ENCODE measurements at places on chromosomes 16 and 17. TPM values are rescaled to one million over a fixed set of nuclear protein-coding genes. Genes with fewer than 3 reads are reported as not detected.

DNA sequence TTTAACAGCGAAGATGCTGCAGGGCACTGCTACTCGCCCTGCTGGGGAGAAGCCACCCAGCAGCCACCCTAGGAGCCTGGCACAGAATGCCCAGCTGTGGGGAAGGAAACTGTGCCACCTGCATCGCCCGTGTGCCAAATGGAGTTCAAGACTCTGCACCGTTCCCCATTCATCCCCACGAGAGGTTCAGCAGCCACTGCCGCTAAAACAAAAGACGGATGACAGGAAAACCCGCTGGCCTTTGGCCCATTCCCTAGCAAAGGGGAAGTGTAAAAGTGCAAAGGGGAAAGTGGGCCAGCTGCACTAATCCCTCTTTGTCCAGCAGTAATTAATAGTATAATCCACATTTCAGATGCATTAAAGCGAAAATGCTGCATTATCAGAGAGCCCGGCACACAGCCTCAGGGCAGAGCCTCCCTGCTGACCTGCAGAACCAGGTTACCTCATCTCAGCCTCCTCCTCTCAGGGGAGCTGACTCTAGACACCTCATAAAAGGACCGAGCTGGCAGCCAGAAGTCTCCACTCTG, 37.7 kb downstream of the ZFHX3 start:
- H3K36me3 ChIP-seq = no peaks in the 10 kb centered on the region
- H3K4me3 ChIP-seq = no peak overlapping the region
- no peak for DNase-seq
- H3K4me1 ChIP-seq = no peaks in the 10 kb centered on the region

- no peaks in the 10 kb centered on the region for H3K36me3 ChIP-seq
- peaks cover 2% of the 10 kb centered on the region for H3K4me1 ChIP-seq
- no peaks in the 10 kb centered on the region for H3K27me3 ChIP-seq
These were observed 10.2 kb downstream of the CFAP97D1 start for GRCh38 chr17:43790311-43790940.

GRCh38 chr17:60542071-60542470, 16.0 kb upstream of the APPBP2 start:
- no peaks in the 10 kb centered on the region for H3K36me3 ChIP-seq
- no peaks in the 10 kb centered on the region for H3K4me1 ChIP-seq
- no peaks in the 10 kb centered on the region for H3K27me3 ChIP-seq
- H3K4me3 ChIP-seq = no peak overlapping the region
- no peak for DNase-seq

- peaks cover 3% of the 10 kb centered on the region for H3K4me1 ChIP-seq
- no peaks in the 10 kb centered on the region for H3K36me3 ChIP-seq
- H3K27me3 ChIP-seq = peaks cover 13% of the 10 kb centered on the region
- no peak within 1 kb of the TSS for H3K27ac ChIP-seq
These were observed at the start of gene ZNF469 for GRCh38 chr16:88382491-88383400. Gene ZNF469 (plus strand): TSS chr16:88382959. CDS start chr16:88427471, 44,512 bp downstream.

DNA sequence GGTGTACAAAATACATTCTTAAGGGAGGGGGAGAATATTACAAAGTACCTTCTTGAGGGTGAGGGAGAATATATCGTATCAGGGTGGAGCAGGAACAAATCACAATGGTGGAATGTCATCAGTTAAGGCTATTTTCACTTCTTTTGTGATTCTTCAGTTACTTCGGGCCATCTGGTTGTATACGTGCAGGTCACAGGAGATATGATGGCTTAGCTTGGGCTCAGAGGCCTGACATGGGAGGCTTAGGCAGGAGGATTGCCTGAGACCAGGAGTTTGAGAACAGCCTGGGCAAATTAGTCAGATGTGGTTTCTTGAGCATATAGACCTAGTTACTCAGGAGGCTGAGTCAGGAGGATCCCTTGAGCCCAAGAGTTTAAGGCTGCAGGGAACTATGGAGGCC, 13.1 kb downstream of the ODAD4 start:
- no peak for DNase-seq
- H3K36me3 ChIP-seq = no peaks in the 10 kb centered on the region
- H3K27me3 ChIP-seq = no peaks in the 10 kb centered on the region
- H3K27ac ChIP-seq = no peak overlapping the region
- no peaks in the 10 kb centered on the region for H3K4me1 ChIP-seq
- no peak overlapping the region for H3K4me3 ChIP-seq

WSCD1 gene
- total RNA-seq = 33.6 TPM

DNA sequence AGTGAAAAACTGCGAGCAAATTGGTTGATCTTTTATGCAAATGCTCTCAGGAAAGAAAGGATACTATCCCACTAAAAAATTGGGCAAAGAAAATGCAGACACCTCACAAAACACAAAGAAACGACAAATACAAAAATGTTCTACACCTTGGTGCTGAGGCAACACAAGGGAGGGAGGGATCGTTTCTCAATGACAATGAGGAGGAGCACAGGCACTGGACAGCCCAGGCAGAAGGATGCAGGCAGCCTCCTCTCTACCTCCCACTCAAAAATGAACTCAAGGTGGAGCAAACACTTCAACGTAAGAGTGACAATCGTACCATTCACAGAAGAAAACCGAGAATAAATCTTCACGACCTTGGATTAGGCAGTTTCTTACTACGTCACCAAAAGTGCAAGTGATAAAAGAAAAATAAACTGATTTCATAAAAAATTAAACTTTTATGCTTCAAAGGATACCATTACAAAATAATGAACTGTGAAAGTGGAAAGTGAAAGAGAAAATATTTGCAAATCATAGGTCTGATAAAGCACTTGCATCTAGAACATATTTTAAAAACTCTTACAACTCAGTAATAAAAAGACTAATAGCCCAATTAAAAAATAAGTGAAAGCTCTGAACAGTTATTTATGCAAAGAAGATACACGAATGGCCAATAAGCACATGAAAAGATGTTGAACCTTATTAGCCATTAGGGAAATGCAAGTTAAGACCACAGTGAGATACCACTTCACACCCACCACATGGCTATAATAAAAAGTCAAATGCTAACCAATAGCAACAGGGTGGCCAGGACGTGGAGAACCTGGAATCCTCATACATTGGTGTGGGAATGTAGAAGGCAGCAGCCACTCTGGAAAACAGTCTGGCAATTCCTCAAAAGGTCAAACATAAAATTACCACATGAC, 80.8 kb upstream of the TRAP1 start:
- H3K36me3 ChIP-seq = no peaks in the 10 kb centered on the region
- no peak overlapping the region for H3K27ac ChIP-seq
- no peaks in the 10 kb centered on the region for H3K27me3 ChIP-seq
- peaks cover 7% of the 10 kb centered on the region for H3K4me1 ChIP-seq
- no peak overlapping the region for H3K4me3 ChIP-seq

TMEM94 gene
- 67.9 TPM for total RNA-seq

DNA sequence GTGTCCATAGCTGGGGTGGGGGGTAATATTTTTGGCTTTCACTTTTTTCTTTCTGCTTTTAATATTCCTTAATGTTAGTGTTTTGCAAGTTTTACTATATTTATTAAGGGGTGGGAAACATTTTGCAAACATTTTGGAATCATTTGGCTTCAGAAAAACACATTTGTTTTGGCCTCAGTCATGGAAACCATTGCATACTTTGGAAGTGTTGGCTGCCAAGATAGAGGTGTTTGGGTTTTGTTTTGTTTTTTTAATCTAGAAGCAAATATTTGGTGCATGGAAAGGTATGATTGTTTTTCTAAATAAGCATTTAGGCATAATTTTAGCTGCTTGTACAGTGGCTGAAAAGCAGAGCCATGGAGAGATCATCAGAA, 243.3 kb downstream of the KATNIP start:
- H3K36me3 ChIP-seq = no peaks in the 10 kb centered on the region
- no peak overlapping the region for H3K4me3 ChIP-seq
- H3K27ac ChIP-seq = no peak overlapping the region
- no peak for DNase-seq
- H3K4me1 ChIP-seq = no peaks in the 10 kb centered on the region
- no peaks in the 10 kb centered on the region for H3K27me3 ChIP-seq

DNA sequence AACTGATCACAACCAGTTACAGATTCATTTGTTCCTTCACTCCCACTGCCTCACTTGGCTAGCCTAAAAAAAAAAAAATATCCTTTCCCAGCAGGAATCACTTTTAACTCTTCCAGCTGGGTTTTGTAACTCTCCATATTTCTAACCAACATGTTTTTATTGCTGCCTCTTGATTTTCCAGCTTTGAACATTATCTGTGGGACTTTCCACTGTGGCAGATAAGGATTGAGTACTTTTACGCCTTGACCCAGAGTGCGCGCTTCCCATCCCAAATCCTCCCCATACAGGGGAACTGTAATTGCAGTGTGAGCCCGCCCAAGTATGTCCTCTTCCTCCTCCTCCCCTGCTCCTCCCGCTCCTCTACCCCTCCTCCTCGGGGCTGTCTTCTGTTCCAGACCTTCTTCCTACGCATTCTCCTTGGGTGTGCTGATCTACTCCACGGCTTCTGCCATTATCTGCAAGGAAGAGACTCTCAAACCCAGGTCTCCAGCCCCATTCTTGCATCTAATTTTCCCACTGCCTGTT, 43.4 kb downstream of the CYB5D2 start:
- H3K4me1 ChIP-seq = 0 out of 2 replicates have a peak, but pooled peaks cover 4% of the 10 kb centered on the region
- H3K27me3 ChIP-seq = no peaks in the 10 kb centered on the region
- no peak overlapping the region for H3K4me3 ChIP-seq
- no peak for DNase-seq
- no peak overlapping the region for H3K27ac ChIP-seq
- peaks cover 71% of the 10 kb centered on the region for H3K36me3 ChIP-seq

CCL17 gene
- not detected for total RNA-seq

- H3K4me1 ChIP-seq = no peaks in the 10 kb centered on the region
- H3K27me3 ChIP-seq = no peaks in the 10 kb centered on the region
- no peak for DNase-seq
- H3K4me3 ChIP-seq = no peak overlapping the region
- H3K27ac ChIP-seq = no peak overlapping the region
These were observed 16.8 kb downstream of the LGALS9 start for GRCh38 chr17:27647765-27648164.

- no peak for DNase-seq
- no peaks in the 10 kb centered on the region for H3K27me3 ChIP-seq
- H3K4me1 ChIP-seq = no peaks in the 10 kb centered on the region
These were observed 43.1 kb downstream of the MRM3 start for GRCh38 chr17:825216-825615.

DNA sequence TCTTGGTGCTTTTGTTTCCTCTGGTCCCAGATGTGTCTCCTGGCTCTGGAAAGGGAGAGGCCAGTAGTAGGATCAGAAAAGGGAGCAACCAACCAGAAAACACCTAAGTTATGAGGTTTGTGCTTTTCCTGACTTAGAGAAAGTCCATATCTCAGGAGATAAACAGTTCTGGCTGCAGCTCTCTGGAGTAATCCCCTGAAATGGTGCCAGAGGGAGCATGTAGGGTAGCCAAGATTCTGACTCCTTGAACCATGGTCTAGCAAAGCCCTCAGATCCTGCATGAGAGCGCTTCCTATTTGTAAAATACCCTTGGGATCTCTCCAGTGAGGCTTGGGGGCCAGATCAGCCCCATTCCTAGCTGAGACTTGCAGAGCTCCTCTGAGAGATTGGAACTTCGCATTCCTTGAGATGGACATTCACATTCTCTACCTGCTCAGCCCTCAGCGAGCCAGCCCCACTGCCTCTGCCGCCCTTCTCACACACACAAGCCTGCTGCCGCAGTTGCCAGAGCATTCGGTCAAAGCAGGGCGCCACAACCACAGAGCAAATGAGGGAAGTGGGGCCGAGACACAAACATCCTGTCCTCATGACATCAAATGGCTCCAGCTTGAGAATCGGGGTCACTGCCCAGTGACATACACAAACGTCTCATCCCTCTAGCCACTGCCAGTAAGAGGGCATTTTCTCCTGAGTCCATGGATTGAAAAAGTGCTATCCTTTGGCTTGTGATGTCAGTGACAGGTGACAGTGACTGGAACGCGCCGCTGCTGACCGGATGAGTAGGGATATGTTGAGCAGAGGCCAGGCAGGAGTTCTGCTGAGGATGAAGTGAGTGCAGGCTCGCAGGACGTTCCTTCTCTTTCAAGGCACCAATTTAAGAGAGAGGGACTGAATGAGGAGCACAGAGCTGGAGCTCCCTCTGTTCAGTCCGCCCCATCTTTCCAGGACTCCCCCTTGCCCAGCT, 5.0 kb downstream of the ABHD15 start:
- H3K4me3 ChIP-seq = no peak overlapping the region
- DNase-seq = peak; percentile 33
- H3K27ac ChIP-seq = no peak overlapping the region
- no peaks in the 10 kb centered on the region for H3K4me1 ChIP-seq
- H3K36me3 ChIP-seq = no peaks in the 10 kb centered on the region

DNA sequence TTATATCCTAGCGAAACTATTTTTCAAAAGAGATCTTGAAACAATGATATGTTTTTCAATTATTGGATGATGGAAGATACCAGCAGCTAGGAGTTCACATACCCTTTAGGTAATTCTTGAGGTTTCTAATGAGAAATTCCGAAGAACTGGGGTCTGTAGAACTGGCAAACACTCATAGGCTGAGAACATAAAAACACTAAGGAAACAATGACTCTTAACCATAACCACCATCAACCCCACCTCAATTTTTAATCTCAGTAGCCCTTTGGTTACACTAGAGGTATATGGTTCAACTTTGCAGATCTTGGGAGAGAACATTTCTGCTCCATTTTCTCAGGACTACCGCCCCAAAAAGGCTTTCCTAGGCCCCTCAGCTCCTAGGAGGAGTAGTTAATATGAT, 65.7 kb upstream of the NPEPPS start:
- no peaks in the 10 kb centered on the region for H3K4me1 ChIP-seq
- H3K27ac ChIP-seq = no peak overlapping the region
- H3K36me3 ChIP-seq = peaks cover 8% of the 10 kb centered on the region
- no peak for DNase-seq
- no peaks in the 10 kb centered on the region for H3K27me3 ChIP-seq
- no peak overlapping the region for H3K4me3 ChIP-seq

KRT32 gene
- not detected for total RNA-seq

DNA sequence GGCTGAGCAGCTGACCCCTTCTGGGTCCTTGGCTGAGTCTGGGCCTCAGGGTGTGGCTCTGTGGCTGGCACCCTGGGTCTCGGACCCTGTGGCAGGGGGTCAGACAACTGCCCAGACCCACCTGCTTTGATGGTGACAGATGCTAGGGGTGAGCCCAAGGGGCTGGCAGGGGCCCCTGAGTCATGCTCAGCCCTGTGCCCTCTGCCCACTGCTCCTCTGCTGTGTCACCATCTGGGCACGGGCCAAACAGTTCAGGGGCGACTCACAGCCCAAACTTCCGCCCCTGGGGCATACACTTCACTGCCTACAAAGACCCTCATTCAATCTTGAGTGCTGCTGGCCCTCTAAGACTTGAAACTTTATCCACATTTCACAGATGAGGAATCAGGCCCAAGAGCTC, 5.7 kb downstream of the ADGRG1 start:
- no peaks in the 10 kb centered on the region for H3K4me1 ChIP-seq
- H3K4me3 ChIP-seq = no peak overlapping the region
- peaks cover 2% of the 10 kb centered on the region for H3K27me3 ChIP-seq
- H3K36me3 ChIP-seq = no peaks in the 10 kb centered on the region
- DNase-seq = no peak

GRCh38 chr17:10067446-10068143, 130.8 kb downstream of the GAS7 start:
- no peaks in the 10 kb centered on the region for H3K4me1 ChIP-seq
- no peak overlapping the region for H3K27ac ChIP-seq
- H3K36me3 ChIP-seq = peaks cover 9% of the 10 kb centered on the region
- no peak for DNase-seq
- no peaks in the 10 kb centered on the region for H3K27me3 ChIP-seq

KRT9 gene
- total RNA-seq = not detected
